T1000 (cell line): ENCODE measurements at places on chromosomes 11 and 22.

- DNase-seq: no peak
These were observed 75.4 kb upstream of the TMEM45B start for GRCh38 chr11:129740125-129740719.

DNA sequence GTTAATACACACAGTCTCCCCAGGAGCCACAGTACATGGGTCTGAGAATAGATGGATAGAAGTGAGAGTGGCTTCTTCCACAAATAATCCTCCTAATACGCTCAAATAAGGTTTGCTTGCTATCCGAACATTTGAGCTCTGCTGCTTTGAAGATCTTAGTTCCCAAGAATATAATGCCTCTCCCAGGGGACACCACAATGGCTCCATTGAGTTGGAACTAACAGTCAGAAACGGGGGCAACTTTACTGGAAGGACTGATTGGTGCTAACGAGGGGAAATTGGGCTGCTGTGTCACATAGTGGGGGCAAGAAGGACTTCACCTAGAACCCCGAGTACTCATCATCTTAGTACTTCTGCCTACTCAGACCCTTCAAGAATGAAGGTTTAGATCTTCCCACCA is 66.2 kb downstream of the IGLL5 start:
- no peak for DNase-seq

GRCh38 chr22:42080287-42080686 is 787 bp downstream of the SMDT1 start:
- peak; percentile 45 for DNase-seq

DNA sequence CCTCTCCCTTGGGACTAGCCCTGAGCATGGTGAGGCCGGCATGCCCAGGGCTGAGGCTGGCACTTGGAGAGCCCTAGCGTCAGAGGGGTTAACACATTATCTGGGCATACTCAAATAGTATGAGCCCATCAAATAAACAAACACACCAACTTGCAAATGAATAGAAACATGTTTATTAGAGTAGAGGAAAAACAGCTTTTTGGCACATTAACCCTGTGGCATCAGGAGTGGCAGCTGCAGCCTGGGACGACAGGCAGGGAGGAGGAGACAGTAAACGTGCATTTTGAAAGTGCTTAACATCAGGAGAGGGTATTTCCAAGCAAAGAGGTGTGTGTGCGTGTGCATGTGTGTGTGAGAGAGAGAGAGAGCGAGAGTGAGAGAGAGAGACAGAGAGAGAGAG is 684.9 kb downstream of the NTM start:
- no peak for DNase-seq

DNA sequence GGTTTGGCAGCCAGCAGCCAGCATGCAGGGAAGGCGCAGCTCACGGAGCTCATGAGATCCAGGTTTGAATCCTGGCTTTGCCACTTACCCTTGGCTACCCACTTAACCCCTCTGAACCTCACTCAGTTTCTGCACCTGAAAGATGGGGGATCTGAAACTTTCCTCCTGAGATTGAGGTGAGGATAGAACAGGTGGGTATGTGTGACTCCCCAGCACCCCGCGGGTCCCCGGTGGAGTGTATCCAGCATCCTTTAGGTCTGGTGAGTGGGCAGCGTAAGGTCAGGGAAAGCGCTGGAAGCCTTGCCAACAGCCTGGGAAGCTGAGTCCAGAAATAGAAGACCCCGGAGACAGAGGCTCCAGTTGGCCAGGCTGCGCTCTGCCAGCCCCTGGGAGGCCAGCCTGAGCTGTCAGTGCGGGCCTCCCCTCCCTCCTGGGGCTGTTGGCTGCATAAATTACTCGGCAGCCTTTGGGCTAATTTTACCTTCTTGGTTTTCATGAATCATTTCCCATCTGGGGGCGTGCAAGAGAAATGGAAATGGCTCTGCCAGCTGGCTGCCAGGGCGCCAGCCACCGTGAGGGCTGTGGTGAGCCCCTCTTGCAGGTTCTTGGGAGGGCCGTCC is 17.6 kb downstream of the PRDM11 start:
- no peak for DNase-seq

- DNase-seq: no peak
These were observed 71.4 kb downstream of the KIAA1671 start for GRCh38 chr22:25023879-25024278.
